Stimulated activated CD4-positive, alpha-beta T cell treated with anti-CD3 and anti-CD28 coated beads, Interleukin-1b, Interleukin-23, amount 100 ng/mL, for 48 hours (primary cell): ENCODE measurements at places on chromosomes 5 and 9.

DNA sequence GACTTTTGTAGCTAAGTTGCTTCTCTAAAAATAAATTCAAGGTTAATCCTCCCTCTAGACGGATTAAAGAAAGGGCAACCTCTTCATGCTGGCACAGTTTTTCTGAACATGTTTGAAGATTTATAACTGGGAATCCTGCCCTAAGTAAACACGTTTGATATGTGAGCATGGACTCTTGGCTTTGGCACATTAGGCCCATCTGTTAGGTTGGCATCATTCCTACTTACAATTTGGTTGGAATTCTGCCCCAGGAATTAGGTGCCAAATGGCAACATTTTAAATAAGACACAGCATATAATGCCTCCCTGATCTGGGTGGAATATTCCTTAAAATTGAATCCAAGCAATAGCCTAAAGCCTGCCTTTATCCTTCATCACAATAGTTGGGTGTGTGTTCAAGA is 372.3 kb upstream of the CDH18 start:
- DNase-seq: no peak

GRCh38 chr5:113181853-113182490 is 205.4 kb downstream of the DCP2 start:
- no peak for DNase-seq

DNA sequence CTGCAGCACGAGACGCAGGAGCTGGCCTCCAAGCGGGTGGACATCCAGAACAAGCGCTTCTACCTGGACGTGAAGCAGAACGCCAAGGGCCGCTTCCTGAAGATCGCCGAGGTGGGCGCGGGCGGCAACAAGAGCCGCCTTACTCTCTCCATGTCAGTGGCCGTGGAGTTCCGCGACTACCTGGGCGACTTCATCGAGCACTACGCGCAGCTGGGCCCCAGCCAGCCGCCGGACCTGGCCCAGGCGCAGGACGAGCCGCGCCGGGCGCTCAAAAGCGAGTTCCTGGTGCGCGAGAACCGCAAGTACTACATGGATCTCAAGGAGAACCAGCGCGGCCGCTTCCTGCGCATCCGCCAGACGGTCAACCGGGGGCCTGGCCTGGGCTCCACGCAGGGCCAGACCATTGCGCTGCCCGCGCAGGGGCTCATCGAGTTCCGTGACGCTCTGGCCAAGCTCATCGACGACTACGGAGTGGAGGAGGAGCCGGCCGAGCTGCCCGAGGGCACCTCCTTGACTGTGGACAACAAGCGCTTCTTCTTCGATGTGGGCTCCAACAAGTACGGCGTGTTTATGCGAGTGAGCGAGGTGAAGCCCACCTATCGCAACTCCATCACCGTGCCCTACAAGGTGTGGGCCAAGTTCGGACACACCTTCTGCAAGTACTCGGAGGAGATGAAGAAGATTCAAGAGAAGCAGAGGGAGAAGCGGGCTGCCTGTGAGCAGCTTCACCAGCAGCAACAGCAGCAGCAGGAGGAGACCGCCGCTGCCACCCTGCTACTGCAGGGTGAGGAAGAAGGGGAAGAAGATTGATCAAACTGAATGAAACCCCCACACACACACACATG is 654 bp downstream of the PURA start:
- peak; percentile 39 for DNase-seq

- no peak for DNase-seq
Observed at GRCh38 chr9:77896269-77896937, 135.2 kb downstream of the GNAQ start.

DNA sequence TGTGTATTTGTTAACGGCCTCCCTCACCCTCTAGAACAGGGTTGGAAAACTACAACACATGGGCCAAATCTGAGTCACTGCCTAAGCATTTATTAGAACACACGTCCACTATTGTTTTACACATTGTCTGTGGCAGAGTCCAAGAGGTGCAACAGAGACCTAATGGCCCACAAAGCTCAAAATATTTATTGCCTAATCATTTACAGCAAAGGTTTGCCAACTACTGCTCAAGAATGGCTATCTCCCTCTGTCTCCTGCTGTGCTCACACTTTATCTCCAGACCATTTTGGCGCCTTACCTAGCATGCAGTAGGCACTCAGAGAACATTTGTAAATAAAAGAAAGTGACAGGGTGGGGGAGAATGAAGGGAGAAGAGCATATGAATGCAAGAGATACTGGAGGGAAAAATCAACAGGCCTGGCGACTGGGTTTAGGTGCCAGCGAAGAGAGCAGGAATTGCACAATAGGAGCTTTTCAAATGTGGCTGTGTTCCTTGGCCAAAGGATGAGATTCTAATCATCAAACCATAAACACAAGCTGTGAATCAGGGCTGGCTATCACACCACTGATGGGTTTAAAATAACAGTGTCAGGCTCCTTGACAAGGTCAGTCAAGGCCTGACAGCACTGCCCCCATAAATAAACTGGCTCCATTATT is 80.3 kb downstream of the EPB41L4A start:
- no peak for DNase-seq
